ENCODE measurements at places on chromosomes 1 and 21.
A peak's percentile ranks its signal among the peaks of the same experiment; 100 is the strongest.

- DNase-seq: no peak
Observed at GRCh38 chr21:32472890-32473765, 60.6 kb downstream of the EVA1C start.

- DNase-seq: no peak
Observed at GRCh38 chr21:46452710-46453109, 6.0 kb upstream of the DIP2A start.

GRCh38 chr1:166978821-166979220 lies 3.5 kb upstream of the ILDR2 start:
- no peak for DNase-seq

DNA sequence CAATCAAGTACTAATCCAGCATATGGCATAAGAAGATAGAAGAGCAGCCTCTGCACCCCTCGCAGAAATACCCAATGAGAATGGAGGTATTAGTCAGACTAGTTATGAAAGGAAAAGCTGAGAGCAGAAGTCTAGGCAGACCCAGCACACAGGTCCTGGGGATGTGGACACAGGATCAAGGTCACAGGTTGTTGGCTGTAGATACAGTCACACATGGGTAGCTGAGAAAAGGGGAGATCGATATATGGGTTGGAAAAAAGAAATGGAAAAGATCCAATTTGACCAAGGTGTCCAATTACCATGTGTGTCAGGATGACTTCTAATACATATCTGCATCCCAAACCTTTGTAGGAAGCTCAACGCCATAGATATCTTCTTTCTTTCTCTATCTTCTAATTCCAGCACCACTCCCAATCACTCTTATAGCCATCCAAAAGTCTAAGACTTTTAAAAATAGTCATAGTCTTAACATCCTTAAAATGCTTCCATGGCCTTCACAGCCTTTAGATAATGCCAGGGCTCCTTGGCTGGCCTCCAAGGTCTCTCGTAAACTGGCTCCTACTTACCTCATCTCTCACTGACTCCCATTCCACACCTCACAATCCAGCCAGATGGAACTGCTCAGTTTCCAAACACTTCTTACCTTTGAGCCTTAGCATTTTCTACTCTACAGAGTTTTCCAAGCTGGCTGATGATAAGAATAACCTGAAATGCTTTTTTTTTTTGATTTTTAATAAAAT lies 8.3 kb upstream of the ZC3H11B start:
- no peak for DNase-seq

DNA sequence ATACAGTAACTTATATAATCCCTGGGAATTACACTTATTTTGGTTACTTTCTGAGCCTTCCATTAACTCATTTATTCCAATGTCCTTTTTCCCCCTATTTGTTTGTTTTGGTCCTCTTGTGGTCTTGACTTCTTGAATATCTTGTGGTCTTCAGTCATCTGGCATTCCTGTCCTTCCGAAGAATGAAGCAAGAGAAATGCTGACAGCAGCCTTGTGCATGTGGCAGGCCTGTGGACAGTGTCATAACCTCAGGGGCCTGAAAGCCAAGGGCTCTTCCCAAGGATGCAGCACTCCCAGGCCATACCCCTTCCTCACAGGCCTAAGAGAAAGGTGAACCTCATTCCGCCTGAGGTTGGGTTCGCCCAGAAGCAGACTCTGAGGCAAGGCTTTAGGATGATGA lies 470.2 kb downstream of the DISC1 start:
- no peak for DNase-seq

- no peak for DNase-seq
Observed at GRCh38 chr1:158516966-158517365, 37.2 kb downstream of the OR6Y1 start.

- DNase-seq: no peak
Observed at GRCh38 chr1:175198332-175198731, 5.8 kb upstream of the KIAA0040 start.

DNA sequence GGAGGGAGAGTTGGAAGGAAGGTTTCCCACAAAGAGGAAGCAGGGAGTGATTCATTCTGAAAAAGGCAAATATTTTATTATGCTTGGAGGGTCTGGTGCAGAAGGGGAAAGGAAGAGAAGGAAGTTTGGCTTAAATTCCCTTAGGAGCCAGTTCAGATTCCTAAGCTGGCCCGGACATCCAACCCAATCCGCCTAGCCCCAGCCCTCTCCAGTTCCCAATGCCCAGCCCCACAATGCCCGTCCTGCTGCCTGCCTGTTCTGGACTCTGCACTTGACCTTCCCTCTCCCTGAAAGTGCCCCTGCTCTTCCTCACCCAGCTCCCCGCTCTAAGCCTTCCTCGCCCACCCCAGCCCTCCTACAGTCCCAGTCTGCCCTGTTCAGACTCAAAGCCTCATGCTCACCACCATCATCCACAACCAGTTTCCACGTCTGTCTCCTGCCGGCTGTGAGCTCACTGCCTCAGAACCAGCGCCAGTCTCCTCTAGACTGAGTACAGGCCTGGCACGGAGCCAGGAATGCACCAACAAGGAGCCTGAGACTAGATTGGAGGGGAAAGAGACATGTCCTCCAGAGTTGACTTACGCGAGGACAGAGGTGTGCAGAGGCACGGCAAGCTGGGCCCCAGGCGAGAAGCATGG lies 18.9 kb downstream of the CAPN2 start:
- DNase-seq: no peak

- no peak for DNase-seq
Observed at GRCh38 chr1:99675994-99676393, 30.1 kb downstream of the PALMD start.

DNA sequence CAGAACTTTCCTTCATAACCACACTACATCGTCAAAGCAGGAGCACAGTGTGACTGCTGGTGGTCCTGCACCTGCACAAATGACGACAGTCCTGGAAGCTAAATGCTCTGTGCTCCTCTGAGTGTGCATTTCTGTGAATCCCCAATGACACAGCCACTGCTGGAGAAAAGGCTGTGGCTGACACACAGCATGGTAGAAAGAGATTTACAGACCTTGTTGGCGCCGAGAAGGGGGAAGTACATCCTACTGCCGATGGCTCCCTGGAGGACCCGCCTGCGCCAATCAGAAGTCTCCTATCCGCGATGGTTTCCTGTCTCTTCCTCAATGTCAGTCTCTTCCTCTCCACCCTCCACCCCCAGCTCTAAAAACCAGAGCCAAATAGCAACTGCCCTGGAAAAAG lies 115.4 kb upstream of the RAB4A start:
- peak; percentile 9 for DNase-seq

DNA sequence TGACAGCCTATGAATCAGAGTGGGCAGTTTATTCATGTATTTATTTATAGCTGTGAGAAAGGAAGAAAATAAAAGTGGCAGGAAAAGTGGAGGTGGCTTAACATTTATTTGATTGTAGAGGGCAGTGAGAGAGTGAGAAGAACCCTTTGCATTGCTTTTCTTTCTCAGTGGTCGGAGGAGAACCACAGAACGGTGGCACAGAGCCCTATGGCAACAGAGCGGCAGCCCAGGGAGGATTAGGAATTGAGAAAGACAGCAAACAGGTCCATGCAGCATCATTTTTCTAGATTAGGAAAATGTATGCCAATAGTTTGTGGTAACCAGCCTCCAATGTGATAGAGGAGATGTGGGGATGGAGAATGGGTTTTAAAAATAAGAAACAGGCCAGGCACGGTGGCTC lies 53.1 kb downstream of the NMNAT2 start:
- DNase-seq: no peak

DNA sequence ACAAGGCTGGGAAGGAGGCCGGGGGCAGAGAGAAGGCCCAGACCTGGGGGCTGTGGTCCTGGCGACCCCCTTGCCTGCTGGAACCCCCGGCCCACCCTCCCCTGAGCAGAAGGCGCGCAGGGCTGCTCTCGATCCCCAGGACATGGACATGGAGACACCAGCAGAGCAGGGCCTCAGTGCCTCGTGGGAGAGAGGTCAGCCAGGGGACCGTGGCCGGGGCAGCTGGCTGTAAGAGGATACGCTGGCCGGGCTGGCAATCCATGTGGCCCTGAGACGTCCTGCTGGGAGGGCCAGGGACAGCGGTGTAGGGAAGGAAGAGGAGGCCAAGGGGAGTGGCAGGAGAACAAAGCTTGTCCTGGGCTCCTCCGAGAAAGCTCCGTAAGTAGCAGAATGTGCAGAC lies 132.2 kb downstream of the CASZ1 start:
- DNase-seq: no peak
